M059J (cell line): ENCODE measurements at places on chromosomes 2 and 18. TPM values are rescaled to one million over a fixed set of nuclear protein-coding genes. Genes with fewer than 3 reads are reported as not detected.

The GKN1 gene
- total RNA-seq: not detected in 2 replicates

The NMS gene
- total RNA-seq: not detected in 2 replicates

The REG3G gene
- total RNA-seq: not detected in 2 replicates

The D2HGDH gene
- total RNA-seq: 3.5 and 6.1 TPM in 2 replicates

The KRTCAP3 gene
- not detected in 2 replicates for total RNA-seq

The TIGD1 gene
- total RNA-seq: 3.2 and 3.4 TPM in 2 replicates

The POTEF gene
- total RNA-seq: not detected in 2 replicates

The FBXO11 gene
- total RNA-seq: 14.9 and 28.3 TPM in 2 replicates

The PLCD4 gene
- 0.34 and 0.39 TPM in 2 replicates for total RNA-seq

The LHCGR gene
- not detected in 2 replicates for total RNA-seq

The RELCH gene
- 21.1 and 38.7 TPM in 2 replicates for total RNA-seq

The ASB18 gene
- total RNA-seq: 0.30 TPM in 1 of 2 replicates, not detected in the other

DNA sequence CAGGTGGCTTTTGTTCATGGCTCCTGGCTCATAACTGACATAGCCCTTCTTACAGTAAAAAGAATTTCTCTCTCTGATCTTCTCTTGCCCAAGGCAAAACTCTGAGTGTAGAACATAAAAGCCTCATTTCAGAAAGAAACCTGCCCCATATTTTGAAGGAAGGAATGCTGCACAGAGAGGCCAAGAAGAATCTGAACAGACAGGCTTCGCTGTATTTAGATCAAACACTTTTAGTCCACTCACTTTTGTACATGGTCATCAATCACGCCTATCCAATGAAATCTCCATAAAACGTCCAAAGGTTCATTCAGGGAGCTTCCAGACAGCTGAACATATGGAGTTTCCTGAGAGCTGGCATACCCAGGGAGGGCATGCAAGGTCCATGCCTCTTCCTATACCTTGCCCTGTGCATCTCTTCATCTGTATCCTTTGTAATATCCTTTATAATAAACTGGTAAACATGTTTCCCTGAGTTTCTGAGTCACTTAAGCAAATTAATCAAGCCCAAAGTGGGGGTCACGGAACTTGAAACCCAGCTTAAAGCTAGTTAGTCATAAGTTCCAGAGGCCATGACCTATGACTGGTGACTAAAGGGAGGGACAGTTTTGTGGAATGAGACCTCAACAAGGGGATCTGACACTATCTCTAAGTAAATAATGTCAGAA is 62.5 kb upstream of the TMEM247 start:
- DNase-seq: peak; percentile 84

GRCh38 chr2:205428811-205429210 is 253.5 kb upstream of the NRP2 start:
- DNase-seq: no peak

DNA sequence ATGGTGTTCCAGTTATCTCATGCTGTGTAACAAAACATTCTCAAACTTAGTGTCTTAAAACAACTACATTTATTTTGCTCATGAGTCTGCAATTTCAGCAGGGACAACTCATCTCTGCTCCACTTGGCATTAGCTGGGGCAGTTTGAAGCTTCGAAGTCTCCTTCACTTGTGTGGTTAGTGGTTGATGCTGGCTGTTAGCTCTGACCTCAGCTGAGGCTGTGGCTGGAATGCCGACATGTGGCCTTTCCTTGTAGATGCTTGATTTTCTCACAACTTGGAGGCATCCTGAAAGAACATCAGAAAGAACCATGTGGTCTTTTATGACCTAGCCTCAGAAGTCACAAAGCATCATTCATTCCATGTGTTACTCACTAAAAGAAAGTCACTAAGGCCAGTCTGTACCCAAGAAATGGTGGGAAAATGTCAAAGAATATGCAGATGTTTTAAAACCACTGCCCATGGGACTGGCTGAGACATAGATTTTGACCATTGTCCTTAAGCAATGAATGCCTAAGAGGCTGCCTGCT is 3.8 kb upstream of the TMSB10 start:
- peak; percentile 84 for DNase-seq

- DNase-seq: peak; percentile 87
Observed at GRCh38 chr2:12928197-12928774, 211.6 kb downstream of the TRIB2 start.

GRCh38 chr2:43472527-43473194 is 123.2 kb downstream of the THADA start:
- DNase-seq: peak; percentile 47

DNA sequence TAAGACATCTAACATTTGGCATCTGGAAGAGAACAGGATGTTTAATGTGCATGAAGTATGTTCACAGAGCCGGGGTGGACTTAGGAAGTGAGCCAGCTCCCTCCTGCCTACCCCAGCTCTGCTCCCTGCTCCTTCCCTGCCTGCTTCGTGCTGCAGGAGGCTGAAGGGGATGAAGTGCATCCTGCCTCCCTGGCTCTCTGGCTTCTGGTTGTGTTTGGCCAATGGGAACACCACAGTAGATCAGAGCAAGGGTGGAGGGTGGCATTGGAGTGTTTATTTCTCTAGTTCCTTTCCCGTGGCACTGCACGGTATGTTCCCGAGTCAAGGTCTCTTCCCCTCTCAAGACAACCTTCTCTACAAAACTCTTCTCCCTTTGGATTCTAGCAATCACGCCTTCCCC is 379.9 kb downstream of the CLIP4 start:
- DNase-seq: no peak

GRCh38 chr2:43438858-43439655 is 156.8 kb downstream of the THADA start:
- peak; percentile 80 for DNase-seq

GRCh38 chr2:41879235-41879916 is 168.4 kb upstream of the PKDCC start:
- peak; percentile 26 for DNase-seq

DNA sequence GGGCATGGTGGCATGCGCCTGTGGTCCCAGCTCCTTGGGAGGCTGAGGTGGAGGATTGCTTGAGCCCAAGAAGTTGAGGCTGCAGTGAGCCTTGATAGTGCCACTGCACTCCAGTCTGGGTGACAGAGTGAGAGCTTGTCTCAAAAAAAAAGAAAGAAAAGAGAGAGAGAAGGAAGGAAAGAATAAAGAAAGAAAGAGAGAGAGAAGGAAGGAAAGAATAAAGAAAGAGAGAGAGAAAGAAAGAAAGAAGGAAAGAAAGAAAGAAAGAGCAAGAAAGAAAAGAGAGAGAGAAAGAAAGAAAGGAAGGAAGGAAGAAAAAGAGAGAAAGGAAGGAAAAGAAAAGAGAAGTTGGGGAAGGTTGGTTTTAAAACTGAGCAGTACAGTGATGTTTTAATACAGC is 49.0 kb upstream of the ACSL3 start:
- no peak for DNase-seq

GRCh38 chr18:3612315-3612714 is 162.3 kb downstream of the TGIF1 start:
- peak; percentile 40 for DNase-seq

DNA sequence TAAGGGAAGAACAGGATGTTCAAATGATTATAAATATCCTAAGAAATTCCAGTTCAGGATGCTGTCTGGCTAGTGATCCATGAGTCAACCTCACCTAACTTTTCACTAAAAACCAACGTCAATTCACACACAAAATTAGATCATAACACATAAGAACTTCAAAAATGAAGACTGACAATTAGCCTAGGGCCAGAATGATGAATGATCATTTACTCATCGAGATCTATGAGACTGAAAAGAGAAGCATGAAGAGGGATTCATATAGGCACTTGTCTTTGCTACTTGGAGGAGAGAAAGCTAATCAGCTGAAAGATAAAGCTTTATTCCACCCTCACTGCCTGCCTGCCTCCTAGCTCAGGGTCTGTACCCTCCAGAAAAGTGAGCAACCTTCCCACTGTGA is 29.8 kb downstream of the ADD2 start:
- peak; percentile 18 for DNase-seq

- DNase-seq: no peak
Observed at GRCh38 chr18:58175122-58175785, 131.2 kb downstream of the NEDD4L start.

- DNase-seq: no peak
Observed at GRCh38 chr2:55618025-55618274, 528 bp upstream of the PPP4R3B start.

- DNase-seq: peak; percentile 8
Observed at GRCh38 chr18:43422518-43422917, 145.2 kb upstream of the SYT4 start.

DNA sequence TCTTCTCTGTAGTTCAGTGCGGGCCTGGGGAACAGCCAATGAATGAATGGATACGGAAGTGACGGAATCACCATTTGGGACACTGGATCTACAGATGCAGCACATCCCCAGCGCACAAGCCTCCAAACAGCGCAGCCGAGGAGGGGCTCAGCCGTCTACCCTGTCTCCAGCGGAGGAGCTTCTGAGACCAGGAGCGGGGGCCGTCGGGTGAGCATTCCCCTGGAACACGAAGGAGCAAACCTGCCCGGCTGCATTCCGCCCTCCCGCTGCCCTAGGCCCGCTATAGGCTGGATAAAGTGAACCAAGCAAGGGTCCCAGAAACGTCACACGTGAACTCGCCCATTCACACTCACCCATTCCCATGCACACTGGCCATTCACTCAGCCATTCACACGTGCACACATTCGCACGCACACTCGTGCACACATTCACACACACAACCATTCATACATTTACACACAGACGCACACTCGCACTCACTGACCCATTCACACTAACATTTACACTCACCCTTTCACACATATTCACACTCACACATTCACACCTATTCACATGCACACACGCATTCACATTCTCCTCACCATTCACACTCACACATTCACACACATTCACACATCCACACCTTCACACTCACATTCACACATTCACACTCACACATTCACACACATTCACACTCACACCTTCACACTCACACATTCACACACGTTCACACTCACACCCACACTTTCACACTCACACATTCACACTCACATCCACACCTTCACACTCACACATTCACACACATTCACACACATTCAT is 63.4 kb downstream of the BIN1 start:
- no peak for DNase-seq

DNA sequence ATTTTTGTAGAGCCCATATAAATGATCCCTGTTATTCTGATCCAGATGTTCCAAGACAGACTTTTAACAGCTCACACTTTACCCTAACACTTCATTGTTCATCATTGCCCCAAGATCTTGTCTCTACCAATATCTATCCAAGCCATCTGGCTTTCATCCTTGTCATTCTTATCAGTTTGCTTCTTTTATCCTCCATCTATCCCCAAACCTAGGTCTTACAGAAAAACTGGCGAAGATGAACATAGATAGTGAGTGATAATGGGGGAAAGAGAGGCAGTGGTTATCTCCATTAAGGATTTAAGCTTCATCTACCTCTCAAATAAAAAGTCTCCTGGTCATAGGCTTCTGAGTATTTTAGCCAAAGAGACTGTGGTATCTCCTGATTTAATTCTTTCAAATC is 89.5 kb downstream of the DHRS9 start:
- no peak for DNase-seq

DNA sequence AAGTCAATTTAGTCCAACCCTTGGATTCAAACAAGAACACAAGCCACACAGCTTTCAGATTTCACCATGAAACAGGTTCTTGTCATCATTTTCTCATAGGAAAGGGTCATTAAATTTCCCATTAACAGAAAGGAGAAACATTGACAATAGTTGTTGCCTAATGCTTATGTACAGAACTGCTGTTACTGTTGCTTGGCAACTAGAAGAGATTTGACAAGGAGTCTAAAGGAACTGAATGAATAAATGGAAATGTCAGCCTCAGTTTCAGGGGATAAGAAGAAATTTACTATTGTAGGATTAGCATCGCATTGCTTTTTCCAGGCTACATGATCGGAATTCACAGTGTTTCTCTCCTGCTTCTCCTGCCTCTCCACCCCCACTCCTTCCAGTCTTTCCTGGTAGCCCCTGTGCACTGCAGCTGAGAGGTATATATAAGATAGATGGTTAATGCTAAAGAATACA is 90.3 kb downstream of the SPATS2L start:
- peak; percentile 78 for DNase-seq

DNA sequence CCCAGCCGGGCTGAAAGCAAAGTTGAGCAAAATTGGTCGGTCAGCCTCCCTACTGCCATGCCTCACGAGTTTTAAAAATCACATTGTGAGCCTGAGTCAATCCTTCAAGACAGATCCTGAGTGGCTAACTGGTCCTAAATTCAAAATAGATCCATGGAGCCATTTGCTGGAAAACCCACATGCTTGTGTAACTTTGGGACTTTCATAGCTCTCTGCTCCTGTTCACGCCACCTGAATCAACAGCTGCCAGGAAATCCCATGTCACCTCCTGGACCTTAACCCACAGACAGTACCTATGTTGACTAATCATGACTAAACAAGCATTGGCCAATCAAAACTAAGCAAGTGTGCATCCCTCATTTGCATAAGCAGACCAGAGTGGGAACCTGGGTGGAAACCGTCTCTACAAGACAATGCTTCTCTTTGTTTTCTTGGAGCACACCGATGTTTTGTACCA is 42.8 kb upstream of the LDLRAD4 start:
- DNase-seq: peak; percentile 17

- DNase-seq: no peak
Observed at GRCh38 chr18:50627594-50628532, 68.0 kb downstream of the MAPK4 start.

GRCh38 chr18:79599441-79599931 is 80.1 kb upstream of the CTDP1 start:
- DNase-seq: peak; percentile 51

DNA sequence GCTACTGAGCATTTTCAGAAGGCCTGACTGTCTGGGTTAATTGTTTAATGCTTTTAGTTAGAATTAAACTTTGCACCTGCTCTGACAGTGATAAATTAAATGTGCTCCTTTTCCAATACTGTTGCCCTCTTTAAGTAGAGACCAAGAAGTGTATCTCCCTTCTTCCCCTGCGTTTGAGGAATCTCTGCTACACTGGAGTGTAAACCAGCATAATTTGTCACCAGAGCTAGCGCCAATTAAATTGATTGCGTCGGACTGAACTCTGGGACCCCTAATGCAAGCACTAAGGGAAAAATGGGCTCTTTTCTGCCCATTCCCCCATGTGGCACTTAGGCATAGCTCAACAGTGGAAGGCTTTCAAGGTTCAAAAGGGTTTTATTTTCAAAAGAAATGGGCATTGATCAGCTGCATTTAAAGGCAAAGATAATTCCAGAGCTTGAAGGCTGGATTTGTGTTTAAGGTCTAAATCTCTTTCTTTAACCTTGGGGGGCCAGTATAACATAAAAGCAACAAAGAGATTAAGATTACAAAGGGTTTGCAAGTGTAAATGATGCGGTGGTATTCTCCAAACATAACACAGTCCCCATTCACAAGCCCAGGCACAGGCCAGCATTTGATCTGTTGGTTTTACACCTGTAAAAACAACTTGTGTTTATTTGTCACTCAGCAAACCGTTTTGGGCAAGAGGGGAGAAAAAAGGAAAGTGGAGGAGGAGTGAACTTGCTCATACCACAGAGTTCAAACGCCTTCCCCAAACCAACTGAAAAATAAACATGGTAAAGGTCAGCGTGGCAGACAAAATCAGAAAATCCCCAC is 427.6 kb downstream of the BCL11A start:
- DNase-seq: no peak

DNA sequence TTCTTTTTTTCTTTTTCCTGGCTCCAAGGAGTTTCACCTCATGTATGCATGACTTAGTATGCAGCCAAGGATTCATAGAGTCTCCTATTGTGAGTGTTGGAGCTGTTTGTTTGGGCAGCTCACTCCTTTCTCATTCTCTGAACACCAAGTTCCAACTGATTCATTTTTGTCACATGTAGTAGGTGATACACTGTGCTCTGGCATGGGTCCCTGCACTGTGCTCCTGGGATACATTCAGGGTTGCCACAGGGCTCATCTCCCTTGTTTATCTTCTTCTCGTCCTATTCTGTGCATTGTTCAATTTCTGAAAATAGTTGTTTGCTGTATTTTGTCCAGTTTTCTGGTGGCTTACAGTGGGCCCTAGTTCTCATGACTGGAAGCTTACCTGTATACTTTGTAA is 96.8 kb downstream of the ZNF407 start:
- DNase-seq: no peak

- DNase-seq: peak; percentile 15
Observed at GRCh38 chr2:207352978-207353671, 176.6 kb upstream of the CREB1 start.
